Breast epithelium (tissue), 4 donors: ENCODE measurements at places on chromosomes 11 and 22. TPM values are rescaled to one million over a fixed set of nuclear protein-coding genes. Genes with fewer than 3 reads are reported as not detected.

- no peak overlapping the region for H3K27ac ChIP-seq
- H3K36me3 ChIP-seq = no peaks in the 10 kb centered on the region
- no peaks in the 10 kb centered on the region for H3K27me3 ChIP-seq
- H3K4me1 ChIP-seq = no peaks in the 10 kb centered on the region
These were observed 7.6 kb downstream of the POU2AF2 start for GRCh38 chr11:111253131-111253530.

HBD gene
- not detected for total RNA-seq

GRCh38 chr11:11038782-11039181 is 180.9 kb upstream of the ZBED5 start:
- H3K27me3 ChIP-seq = no peaks in the 10 kb centered on the region
- H3K4me3 ChIP-seq = no peak overlapping the region
- H3K27ac ChIP-seq = no peak overlapping the region
- no peaks in the 10 kb centered on the region for H3K4me1 ChIP-seq
- H3K36me3 ChIP-seq = no peaks in the 10 kb centered on the region

DNA sequence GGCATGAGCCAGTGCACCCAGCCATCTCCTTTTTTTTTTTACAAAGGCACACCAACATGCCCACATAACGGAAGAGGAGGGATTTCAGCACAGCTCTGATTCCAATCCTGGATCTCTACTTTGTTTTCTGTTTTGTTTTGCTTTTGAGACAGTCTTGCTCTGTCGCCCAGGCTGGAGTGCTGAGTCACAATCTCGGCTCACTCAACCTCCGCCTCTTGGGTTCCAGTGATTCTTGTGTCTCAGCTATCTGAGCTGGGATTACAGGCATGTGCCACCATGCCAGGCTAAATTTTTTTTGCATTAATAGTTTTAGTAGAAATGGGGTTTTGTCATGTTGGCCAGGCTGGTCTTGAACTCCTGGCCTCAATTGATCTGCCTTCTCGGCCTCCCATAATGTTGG is 28.1 kb downstream of the VSTM5 start:
- no peak overlapping the region for H3K4me3 ChIP-seq
- no peaks in the 10 kb centered on the region for H3K36me3 ChIP-seq
- no peak for DNase-seq
- H3K27me3 ChIP-seq = no peaks in the 10 kb centered on the region

GRCh38 chr11:33542921-33543320 is 157.7 kb downstream of the C11orf91 start:
- H3K27me3 ChIP-seq = no peaks in the 10 kb centered on the region
- no peaks in the 10 kb centered on the region for H3K4me1 ChIP-seq
- H3K4me3 ChIP-seq = no peak overlapping the region
- H3K36me3 ChIP-seq = no peaks in the 10 kb centered on the region
- no peak for DNase-seq

DNA sequence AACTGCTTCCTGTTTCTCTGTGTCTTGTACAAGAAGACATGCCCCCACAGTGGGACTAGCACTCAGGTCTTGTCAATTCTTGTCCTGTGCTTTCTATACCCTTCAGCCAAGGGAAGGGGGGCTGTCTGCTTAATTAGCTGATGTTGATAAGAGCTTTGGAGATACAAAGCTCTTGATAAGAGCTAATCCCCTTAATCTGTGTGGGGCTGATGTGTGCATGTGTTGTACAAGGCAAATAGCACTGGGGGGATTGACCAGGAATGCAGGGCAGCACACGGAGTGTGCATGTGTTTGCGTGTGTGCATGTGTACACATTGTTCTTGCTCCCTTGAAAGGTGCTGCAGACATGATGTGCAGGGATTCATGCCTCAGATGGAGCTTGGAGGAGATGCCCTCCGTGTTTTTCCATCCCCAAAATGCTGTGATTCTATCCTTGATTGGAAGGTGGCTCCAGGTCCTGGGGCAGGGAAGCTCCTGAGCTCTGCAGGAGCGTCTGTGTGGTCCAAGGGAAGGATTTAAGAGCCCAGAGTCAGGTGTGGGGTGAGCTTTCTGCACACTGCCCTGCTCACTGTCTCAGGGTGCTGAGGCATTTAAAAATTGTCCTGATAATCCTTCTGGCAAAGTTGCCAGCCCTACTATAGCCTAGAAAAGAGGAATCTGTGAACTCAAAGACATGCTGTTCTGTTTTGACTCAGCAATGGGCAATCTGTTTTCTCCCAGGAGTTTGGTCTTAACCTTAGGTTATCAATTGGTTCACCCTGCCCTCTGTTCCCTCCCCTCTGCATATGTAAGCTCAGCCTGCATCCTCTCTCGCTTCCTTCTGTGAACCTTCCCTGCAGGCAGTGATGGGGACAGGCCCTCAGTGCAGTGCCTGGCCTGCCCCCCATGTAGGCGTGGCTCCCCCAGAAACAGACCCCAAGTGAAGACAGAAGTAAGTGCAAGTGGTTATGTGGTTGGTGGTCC is 102.0 kb downstream of the GRIK4 start:
- H3K4me3 ChIP-seq = no peak overlapping the region
- DNase-seq = no peak
- H3K36me3 ChIP-seq = no peaks in the 10 kb centered on the region

SCO2 gene
- total RNA-seq = 1.9 TPM

RAB30 gene
- 20.3 TPM for total RNA-seq

- H3K4me1 ChIP-seq = no peaks in the 10 kb centered on the region
- no peaks in the 10 kb centered on the region for H3K27me3 ChIP-seq
- DNase-seq = no peak
- no peaks in the 10 kb centered on the region for H3K36me3 ChIP-seq
- H3K27ac ChIP-seq = no peak overlapping the region
- H3K4me3 ChIP-seq = no peak overlapping the region
These were observed 13.3 kb downstream of the LPXN start for GRCh38 chr11:58562375-58562800.

GRCh38 chr11:64152841-64153691 is 12.8 kb downstream of the MACROD1 start:
- H3K27ac ChIP-seq = no peak overlapping the region
- no peaks in the 10 kb centered on the region for H3K4me1 ChIP-seq
- H3K36me3 ChIP-seq = no peaks in the 10 kb centered on the region
- no peaks in the 10 kb centered on the region for H3K27me3 ChIP-seq

- H3K27ac ChIP-seq = peak overlapping the region; percentile 48
- H3K4me1 ChIP-seq = no peaks in the 10 kb centered on the region
- H3K36me3 ChIP-seq = no peaks in the 10 kb centered on the region
- H3K4me3 ChIP-seq = no peak overlapping the region
- no peaks in the 10 kb centered on the region for H3K27me3 ChIP-seq
These were observed 17.1 kb upstream of the IFITM3 start for GRCh38 chr11:337711-338110.

OR52E8 gene
- not detected for total RNA-seq
